Immature natural killer cell (primary cell): ENCODE measurements at places on chromosomes 12 and 14.
A peak's percentile ranks its signal among the peaks of the same experiment; 100 is the strongest.

DNA sequence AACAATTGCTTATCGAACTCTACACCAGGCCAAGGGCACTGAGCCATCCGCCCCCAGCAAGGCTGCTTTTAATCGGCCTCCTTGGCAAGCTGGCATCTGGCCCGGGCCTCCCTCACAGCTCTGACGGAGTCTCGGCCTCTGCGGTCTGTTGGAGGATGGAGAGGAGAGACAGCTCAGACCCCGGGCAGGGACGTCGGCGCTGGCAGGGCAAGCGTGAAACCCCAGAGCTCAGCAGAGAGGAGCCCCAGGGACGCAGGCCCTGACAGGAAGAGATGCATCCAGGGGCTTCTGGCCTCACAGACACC, 17.5 kb downstream of the CAMKK2 start:
- DNase-seq = no peak

- no peak for DNase-seq
Observed at GRCh38 chr12:49165114-49165513, 23.8 kb downstream of the TUBA1A start.

GRCh38 chr12:52267699-52268098, 6.7 kb upstream of the KRT86 start:
- no peak for DNase-seq

DNA sequence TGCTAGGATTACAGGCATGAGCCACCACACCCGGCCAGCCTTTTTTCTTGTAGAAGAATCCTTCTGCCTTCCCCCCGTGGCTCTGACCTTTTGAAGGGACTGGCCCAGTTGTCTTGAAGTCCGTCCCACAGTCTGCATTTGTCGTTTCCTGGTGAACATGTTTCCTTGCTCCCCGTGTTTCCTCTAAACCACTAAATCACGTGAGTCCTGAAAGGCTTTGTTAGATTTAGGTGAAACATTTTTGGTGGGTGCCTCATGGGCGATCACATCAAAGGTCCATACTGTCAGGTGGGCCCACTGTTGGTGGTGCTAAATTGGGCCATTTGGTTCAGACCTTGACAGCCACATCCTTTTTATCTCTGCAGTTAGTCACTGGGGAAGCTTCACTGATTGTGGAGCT, 26.3 kb downstream of the MLXIP start:
- peak; percentile 17 for DNase-seq

GRCh38 chr14:69827560-69827959, 30.5 kb upstream of the SLC10A1 start:
- no peak for DNase-seq
